ENCODE measurements at places on chromosomes 11 and 22. TPM values are rescaled to one million over a fixed set of nuclear protein-coding genes. Genes with fewer than 3 reads are reported as not detected.

The DBX1 gene
- total RNA-seq, result 0.15 TPM

The SEPTIN5 gene
- 17.8 TPM for total RNA-seq

DNA sequence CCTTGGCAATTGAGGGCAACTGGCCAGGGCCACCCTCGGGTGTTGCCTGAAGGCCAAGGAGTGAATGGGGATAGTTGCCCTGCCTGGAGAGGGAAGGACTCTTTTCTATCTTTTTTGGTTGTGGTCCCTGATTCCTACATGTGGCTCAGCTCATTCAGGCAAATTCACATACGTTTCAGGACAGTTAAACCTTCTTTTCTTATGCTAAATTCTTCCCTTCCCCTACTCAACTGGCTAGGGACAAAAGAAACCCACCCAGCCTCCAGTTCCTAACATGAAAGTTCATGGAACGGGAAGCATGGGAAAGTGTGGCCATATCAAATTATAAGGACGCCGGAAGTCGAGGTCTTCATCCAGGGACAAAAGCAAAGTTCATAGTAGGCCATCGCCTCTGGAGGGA lies 26.3 kb upstream of the APLNR start:
- no peak for DNase-seq
- H3K4me3 ChIP-seq, result peak overlapping the region; percentile 21
- no peaks in the 10 kb centered on the region for H3K27me3 ChIP-seq
- H3K4me1 ChIP-seq, result peaks cover 4% of the 10 kb centered on the region

DNA sequence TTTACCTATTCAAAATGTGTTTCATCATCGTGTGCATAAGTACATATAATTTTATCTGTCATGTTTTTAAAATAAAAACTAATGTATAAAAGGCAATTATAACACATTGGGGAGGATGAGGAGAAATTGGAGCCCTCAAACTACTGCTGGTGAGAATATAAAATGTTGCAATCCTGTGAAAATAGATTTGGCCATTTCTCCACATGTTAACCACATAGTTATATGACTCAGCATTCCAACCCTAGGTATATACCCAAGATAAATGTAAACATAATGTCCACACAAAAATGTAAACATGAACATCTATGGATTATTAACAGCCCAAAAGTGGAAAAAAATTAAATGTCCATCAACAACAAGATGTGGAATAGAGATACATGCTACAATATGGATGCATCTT lies 928.0 kb upstream of the FAT3 start:
- no peaks in the 10 kb centered on the region for H3K36me3 ChIP-seq
- no peak overlapping the region for H3K27ac ChIP-seq
- H3K4me1 ChIP-seq, result no peaks in the 10 kb centered on the region
- no peaks in the 10 kb centered on the region for H3K27me3 ChIP-seq
- no peak overlapping the region for H3K4me3 ChIP-seq

- H3K4me1 ChIP-seq, result no peaks in the 10 kb centered on the region
- DNase-seq, result no peak
- H3K36me3 ChIP-seq, result no peaks in the 10 kb centered on the region
- no peak overlapping the region for H3K27ac ChIP-seq
Observed at GRCh38 chr11:38014405-38014804, 1416.4 kb upstream of the RAG2 start.

Measured in H9 (cell line).